ENCODE measurements at places on chromosomes 11 and 22. TPM values are rescaled to one million over a fixed set of nuclear protein-coding genes. Genes with fewer than 3 reads are reported as not detected.

CCDC88B gene
- total RNA-seq, result 8.3 TPM

CELSR1 gene
- 7.7 TPM for total RNA-seq

DNA sequence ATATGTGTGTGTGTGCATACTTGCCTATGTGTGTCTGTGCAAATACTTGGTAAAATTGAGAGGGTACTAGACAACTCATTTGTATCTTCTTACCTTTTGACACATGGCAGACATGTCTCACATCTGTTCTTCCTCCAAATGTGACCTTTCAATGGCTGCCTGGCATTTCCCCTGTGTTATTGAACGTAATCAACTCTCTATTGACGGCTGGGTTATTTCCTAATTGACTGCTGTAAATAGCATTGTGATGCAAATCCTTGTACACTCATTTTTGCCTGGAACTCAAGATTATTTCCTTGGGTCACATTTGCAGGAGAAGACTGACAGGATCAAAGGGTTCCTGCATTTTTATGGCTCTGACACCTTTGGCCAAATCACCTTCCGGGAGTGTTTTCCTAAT is 37.4 kb downstream of the KCNQ1 start:
- no peak for DNase-seq

DNA sequence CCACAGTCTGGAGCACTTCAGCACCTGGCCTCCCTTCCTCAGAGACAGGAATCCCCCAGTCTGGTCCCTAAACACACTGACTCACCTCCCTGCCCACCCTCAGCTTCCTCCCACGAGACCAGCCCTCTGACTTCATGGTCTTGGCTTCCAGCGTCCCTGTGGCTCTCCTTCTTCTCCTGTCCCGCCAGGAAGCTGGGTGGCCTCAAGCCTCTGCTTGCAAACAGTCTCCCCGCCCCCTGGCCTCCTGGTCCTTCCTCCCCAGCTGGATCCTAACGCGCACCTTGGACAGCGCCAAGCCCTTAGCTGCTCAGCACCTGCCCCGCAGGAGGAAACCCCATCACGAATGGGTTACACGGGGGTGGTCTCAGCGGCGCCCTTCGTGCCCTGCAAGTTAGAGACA is 4.5 kb downstream of the NCF4 start:
- DNase-seq, result peak; percentile 28

TMEM184B gene
- total RNA-seq, result 59.8 TPM
